Pulmonary artery endothelial cell (primary cell): ENCODE measurements at places on chromosomes 1 and 21. TPM values are rescaled to one million over a fixed set of nuclear protein-coding genes. Genes with fewer than 3 reads are reported as not detected.

Gene CRB1
- not detected in 2 replicates for total RNA-seq

- no peak for DNase-seq
Observed at GRCh38 chr1:40951943-40952743, 27.4 kb upstream of the CTPS1 start.

Gene NEGR1
- 12.4 and 13.3 TPM in 2 replicates for total RNA-seq

GRCh38 chr1:95196017-95196416 is 38.0 kb upstream of the RWDD3 start:
- no peak for DNase-seq

Gene S100A3
- total RNA-seq, result 0.66 and 0.85 TPM in 2 replicates

GRCh38 chr1:96515925-96516324 is 205.7 kb upstream of the PTBP2 start:
- no peak for DNase-seq
